ENCODE measurements at places on chromosomes 7 and 10.
A peak's percentile ranks its signal among the peaks of the same experiment; 100 is the strongest.

GRCh38 chr10:129704225-129704624 lies 237.2 kb downstream of the MGMT start:
- DNase-seq: no peak

DNA sequence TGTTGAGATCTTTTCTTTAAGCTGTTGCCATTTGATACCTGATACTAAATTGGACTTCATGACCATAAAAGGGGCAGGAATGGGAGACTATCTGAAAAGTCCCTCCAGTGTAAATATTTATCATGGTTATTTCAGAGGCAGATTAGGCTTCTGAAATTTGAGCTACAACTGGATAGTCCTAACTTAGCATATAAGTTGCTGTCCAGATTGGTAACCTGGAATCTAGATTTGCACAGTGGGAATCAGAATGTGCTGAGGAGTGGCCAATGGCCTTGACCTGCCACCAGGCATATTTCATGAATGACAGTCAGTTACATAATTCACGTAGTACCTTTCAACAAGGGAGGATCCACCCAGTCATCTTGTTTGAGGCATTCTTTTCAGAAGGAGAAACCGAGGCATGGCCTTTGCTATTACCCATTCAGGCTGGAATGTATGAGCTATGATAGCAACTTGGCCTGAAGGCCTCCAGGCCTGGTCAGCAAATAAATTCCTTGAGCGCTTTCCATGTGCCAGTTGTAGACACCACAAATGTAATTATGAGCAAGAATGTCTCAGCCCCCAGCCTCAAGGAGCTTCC lies 80.0 kb downstream of the EEPD1 start:
- no peak for DNase-seq

- DNase-seq: peak; percentile 99
These were observed 562.9 kb upstream of the NRP1 start for GRCh38 chr10:33897291-33897752.

DNA sequence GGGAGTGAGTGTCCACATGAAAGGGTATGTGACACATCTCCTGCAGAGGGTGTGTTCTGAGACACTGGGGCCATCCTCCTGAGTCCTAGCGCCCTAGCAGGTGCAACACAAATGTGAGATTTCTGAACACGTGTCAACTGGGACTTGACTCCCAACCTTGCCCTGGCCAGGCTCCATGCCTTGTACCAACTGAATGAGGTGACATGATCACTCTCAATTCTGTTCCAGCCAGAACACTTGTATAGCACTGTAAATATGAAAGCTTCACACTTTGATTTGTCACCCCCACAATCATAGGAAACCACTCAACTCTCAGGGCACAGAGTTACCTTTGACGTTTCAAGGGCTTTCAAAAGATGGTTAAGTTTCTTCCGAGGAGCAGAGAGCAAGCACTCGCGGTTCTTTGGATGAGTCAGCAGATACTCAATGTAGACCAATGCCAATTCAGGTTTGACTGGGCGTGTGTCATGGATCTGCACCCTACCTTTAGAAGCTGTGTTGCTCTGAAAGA lies 48.6 kb downstream of the NCAPG2 start:
- DNase-seq: peak; percentile 23

GRCh38 chr10:106380706-106381105 lies 783.8 kb downstream of the SORCS1 start:
- DNase-seq: no peak

DNA sequence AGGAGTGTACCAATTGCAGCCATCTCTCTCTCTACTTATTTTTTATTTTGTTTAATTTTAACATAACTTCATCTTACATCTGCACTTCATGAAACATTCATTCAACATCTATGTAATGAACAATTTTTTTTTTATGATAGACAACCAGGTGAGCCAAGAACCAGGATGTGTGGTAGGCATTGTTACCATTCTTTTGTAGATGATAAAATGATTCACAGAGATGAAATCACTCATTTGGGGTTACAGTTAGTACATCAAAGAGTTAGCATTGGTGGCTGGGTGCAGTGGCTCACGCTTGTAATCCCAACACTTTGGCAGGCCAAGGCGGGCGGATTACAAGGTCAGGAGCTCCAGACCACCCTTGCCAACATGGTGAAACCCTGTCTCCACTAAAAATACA lies 127.8 kb downstream of the HDAC9 start:
- peak; percentile 26 for DNase-seq

DNA sequence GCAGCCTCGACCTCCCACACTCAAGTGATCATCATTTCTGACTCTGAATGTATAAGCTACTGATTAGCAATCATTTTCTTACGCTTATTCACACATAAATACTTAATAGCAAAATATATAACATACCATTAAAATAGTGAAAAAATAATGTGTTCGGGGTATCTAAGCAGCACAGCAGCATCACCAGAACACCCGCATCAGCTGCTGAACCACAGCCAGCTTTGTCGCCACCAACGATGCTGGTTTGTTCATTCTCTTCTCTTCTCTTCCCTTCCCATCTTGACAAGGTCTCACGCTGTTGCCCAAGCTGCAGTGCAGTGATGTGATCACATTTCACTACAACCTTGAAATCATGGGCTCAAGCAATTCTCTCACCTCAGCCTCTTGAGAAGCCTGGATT lies 425.1 kb upstream of the LRGUK start:
- DNase-seq: no peak

DNA sequence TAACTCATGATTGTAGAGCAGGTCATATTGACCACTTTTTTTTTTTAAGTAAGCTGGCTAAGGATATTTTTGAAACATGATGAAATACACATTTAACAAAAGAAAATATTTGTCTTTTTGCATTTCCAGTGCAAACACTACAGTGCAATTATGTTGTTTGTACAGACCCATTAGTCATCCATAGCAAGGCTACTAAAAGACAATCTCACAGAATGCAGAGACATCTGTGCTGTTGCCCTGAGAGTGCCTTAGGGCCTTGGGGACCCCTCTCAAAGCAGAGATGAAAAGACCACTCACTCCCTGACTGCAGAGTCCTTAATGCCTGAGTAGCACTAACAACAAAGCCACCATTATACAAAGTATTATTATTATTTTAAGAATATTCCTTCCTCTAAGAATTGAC lies 104.5 kb downstream of the NRCAM start:
- no peak for DNase-seq

- no peak for DNase-seq
These were observed 56.3 kb downstream of the CRTAC1 start for GRCh38 chr10:97974100-97974499.
